ENCODE measurements at places on chromosomes 5 and 9. TPM values are rescaled to one million over a fixed set of nuclear protein-coding genes. Genes with fewer than 3 reads are reported as not detected.

- no peak for DNase-seq
Measured at GRCh38 chr5:78547731-78548615, 100.6 kb downstream of the LHFPL2 start.

- DNase-seq: no peak
Measured at GRCh38 chr5:115733607-115734006, 82.9 kb downstream of the CDO1 start.

DNA sequence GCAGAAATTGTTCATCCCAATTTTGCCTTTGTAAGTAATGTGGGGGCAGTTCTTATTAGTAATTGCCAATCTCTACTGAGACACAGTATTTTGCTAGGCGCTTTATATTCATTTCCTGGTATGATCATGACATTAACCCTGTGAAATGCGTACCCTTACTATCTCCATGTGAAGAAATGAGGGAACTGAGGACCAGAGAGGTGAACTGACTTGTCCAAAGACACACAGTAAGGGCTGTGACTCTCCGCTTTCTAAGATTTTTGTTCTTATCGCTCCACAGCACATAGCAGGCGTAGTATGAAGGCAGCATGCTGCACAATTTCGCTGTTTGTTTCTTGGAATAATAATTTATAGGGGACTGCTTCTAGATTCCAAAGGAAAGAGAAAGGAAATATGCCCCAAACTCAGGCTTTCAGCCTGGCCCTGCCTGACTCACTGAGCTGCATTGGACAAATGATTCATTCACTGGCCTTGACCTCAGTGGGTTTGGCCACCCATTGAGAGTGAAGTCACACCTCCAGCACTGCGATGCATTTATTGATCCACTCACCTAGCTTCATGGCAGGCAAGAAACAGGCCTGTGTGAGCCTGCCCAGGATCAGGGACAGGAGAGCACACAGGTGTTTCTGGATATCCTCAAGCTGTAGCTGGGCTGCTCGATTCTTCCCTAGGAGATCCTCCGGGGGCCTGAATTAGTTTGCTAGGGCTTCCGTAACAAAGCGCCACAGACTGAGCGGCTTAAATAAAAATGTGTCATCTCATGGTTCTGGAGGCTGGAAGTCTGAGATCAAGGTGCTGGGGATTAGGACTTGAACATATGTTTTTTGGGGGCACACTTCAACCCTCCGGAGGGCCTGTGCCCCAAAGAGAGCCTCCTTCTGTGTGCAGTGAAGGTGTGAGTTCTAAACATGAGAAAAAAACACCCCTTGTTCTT, 7.2 kb upstream of the DUSP1 start:
- DNase-seq: no peak

Gene PRLR
- 2.5 TPM for total RNA-seq
